Astrocyte of the hippocampus (primary cell): ENCODE measurements at places on chromosomes 2 and 18.
A peak's percentile ranks its signal among the peaks of the same experiment; 100 is the strongest.

- peak; percentile 97 for DNase-seq
These were observed 21.5 kb upstream of the TXNL4A start for GRCh38 chr18:80009661-80010550.

- DNase-seq: peak; percentile 54
These were observed 1.3 kb upstream of the GREB1 start for GRCh38 chr2:11532416-11533055.

DNA sequence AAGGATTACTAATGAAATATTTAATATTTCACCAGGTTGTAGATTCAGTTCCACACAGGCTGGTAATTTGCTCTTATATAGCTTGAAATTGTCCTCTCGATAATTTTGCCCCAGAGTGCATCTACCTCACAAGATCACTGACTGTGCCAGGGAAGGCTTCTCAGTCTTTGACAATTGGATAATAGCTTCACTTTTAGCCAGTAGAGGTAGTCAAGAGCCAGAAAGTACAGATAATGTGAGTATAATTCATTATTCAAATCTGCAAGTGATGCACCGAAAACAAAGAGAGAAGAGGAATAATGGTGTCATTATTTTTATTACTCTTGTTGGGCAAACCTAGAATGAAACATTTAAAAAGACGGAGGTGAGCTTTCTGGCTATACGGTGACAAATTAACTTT lies 292.8 kb downstream of the EN1 start:
- DNase-seq: no peak

GRCh38 chr2:145595296-145595695 lies 1075.4 kb upstream of the ZEB2 start:
- peak; percentile 25 for DNase-seq

GRCh38 chr2:12087175-12087574 lies 340.7 kb downstream of the LPIN1 start:
- no peak for DNase-seq

DNA sequence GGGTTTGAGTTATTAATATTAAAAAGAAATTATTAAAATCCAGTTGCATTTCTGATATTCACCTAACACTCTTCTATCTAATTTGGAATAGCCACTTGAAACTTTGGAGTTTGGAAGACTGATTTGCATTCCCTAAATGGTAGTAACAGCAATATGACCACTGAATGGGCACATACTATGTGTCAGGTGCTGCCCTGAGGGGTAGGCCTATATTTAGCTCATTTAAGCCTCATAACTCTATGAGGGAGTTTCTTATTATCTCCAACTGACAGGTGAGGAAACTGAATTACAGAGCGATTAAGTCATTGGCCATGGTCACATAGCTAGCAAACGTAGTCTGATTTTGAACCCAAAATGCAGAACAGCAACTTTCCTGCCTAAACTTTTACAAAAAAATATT lies 77.3 kb downstream of the VWA3B start:
- no peak for DNase-seq
